ENCODE measurements at places on chromosomes 4 and X. TPM values are rescaled to one million over a fixed set of nuclear protein-coding genes. Genes with fewer than 3 reads are reported as not detected.

CT55 gene
- polyA plus RNA-seq, result 0.09 TPM

ACE2 gene
- 56.8 TPM for polyA plus RNA-seq

DNA sequence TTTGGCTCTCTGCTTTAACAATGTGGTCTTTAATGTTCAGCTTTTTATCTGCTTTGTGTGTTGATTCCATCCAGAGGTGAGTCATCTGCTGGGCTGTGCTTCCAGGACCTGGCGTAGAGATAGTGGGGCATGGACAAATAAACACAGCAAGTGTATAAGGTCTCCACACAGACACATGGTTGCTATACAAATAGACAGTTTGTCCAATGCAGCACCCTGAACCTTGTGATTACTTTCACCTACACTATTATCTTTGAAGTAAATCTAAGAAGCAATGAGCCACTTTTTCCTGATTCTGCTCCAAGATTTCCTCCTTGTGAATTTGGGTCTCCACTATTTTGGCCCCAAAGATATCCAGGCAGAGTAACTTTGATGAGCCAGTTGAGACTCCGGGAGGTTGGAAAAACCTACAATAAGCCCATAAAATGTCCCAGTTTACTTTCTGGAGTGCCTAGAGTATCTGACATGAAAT lies 12.1 kb downstream of the PPARGC1A start:
- no peak for DNase-seq

NHSL2 gene
- polyA plus RNA-seq, result 8.9 TPM

DNA sequence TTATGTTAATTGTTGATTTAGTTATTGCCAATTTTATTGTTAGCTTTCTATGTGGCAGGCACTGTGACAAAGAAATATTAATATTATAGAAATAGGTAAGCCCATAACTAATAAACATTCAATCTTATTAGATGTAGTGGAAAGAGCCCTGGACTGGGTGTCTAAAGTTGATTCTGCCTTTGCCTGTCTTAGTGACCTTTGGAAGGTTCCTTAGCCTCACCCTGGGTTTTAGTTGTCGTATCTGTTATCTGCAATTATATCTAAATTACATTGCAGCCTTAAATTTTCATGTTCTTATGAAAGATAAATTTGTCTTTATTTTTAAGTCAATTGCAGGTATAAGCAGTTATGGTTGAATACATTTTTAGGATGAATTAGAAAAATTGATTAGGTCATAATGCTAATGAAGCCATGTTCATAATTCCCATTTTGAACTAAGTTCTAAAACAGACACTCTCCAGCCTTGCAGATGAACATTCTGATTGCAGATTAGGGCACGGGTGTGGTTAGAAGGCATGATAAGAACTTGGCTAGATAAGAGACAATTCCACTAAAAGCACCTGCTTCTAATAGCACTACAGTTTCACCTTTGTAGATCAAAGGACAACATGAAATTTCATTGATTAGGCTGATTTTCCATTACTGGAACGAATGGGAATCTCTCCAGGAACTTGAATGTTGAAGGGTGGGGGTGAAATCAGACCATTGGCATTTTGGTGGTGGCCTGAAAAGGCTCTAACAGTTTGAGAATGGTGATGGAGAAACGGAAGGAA lies 17.3 kb upstream of the ENPEP start:
- no peak for DNase-seq

Data from right renal pelvis (tissue), 4 donors.